GM12878 (cell line): ENCODE measurements at places on chromosomes 12 and 14. TPM values are rescaled to one million over a fixed set of nuclear protein-coding genes. Genes with fewer than 3 reads are reported as not detected.
A peak's percentile ranks its signal among the peaks of the same experiment; 100 is the strongest.

GRCh38 chr14:103015426-103015825 is 41.9 kb downstream of the CDC42BPB start:
- H3K4me1 ChIP-seq = peaks cover 6% of the 10 kb centered on the region
- no peaks in the 10 kb centered on the region for H3K27me3 ChIP-seq
- H3K4me3 ChIP-seq = no peak overlapping the region
- no peak for DNase-seq
- no peaks in the 10 kb centered on the region; the same call in none of the 2 replicates for H3K36me3 ChIP-seq
- H3K27ac ChIP-seq = no peak overlapping the region

- H3K4me1 ChIP-seq = no peaks in the 10 kb centered on the region
- no peak overlapping the region for H3K27ac ChIP-seq
- 0 out of 2 replicates have a peak, but pooled peaks cover 5% of the 10 kb centered on the region for H3K27me3 ChIP-seq
- no peak for DNase-seq
Measured at GRCh38 chr14:96090441-96091148, 51.4 kb downstream of the C14orf132 start.

DNA sequence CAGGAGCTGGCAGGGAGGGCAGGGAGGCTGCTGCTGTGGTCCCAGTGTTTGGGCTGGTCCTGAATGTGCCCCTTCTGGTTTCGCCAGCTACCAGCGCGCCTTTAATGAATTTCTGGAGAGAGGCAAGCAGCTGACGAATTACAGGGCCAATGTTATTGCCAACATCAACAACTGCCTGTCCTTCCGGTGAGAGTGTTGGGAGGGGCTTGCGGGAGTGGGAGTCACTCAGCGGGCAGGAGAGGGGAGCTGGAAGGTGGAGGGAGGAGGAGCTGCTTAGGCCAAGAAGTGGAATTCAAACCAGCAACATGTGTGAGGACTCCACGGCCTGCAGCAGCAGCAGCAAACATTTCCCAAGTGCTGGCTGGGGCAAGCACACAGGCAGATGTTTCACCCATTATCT is 7.7 kb downstream of the TNFAIP2 start:
- no peak overlapping the region for H3K4me3 ChIP-seq
- no peaks in the 10 kb centered on the region for H3K4me1 ChIP-seq
- H3K36me3 ChIP-seq = peaks cover 9% of the 10 kb centered on the region; the same call in 1 of the 2 replicates
- DNase-seq = no peak
- no peak overlapping the region for H3K27ac ChIP-seq

DNA sequence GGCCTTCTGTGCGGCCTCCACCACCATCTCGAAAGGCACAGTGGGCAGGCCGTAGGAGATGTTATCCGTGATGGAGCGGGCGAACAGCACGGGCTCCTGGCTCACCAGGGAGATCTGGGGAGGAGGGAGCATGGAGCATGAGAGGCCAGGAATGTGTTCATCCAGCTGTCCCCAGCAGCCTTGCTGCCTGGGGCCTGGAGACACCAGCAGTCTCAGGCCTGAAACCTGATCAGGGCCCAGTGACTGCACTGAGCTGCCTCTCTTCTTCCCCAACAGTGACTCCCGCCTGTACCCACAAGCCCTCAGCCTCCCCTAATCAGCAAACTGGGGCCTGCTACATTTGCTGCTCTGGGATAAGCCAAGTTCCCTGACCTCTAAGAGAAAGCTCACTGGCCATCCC is 30.9 kb downstream of the ABCB9 start:
- H3K27me3 ChIP-seq = no peaks in the 10 kb centered on the region
- H3K27ac ChIP-seq = peak overlapping the region; percentile 71
- no peak for DNase-seq
- H3K4me1 ChIP-seq = peaks cover 44% of the 10 kb centered on the region
- H3K4me3 ChIP-seq = no peak overlapping the region

DNA sequence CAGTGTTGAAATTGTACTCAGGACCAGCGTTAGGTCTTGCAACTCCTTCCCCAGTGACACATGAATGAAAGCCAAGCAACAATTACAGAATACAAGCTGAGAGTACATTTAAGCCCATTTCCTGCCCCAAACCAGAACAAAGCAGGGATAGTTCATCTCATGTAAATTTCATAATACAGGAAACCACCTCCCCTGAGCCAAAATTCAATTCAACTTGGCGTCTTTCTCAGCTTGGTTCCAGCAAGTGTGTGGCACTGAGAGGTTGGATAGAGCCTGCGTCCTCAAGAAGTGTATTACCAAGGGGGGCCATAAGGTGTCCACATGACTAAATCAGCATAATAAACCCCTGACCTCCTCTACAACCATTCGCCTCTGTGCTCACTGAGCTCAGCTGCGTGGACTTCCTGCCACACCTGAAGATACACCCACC is 278.9 kb upstream of the CRY1 start:
- no peak overlapping the region for H3K27ac ChIP-seq
- H3K36me3 ChIP-seq = no peaks in the 10 kb centered on the region
- H3K4me3 ChIP-seq = no peak overlapping the region
- no peak for DNase-seq
- no peaks in the 10 kb centered on the region for H3K27me3 ChIP-seq
- 0 out of 2 replicates have a peak, but pooled peaks cover 3% of the 10 kb centered on the region for H3K4me1 ChIP-seq

GRCh38 chr12:2691345-2692071 is 103.3 kb upstream of the FKBP4 start:
- peaks cover 7% of the 10 kb centered on the region for H3K4me1 ChIP-seq
- no peak overlapping the region for H3K27ac ChIP-seq
- H3K36me3 ChIP-seq = no peaks in the 10 kb centered on the region
- peak overlapping the region; percentile 67 for H3K4me3 ChIP-seq
- peak; percentile 15 for DNase-seq
- H3K27me3 ChIP-seq = peaks cover 3% of the 10 kb centered on the region

- no peak overlapping the region for H3K27ac ChIP-seq
- DNase-seq = no peak
- H3K36me3 ChIP-seq = peaks cover 20% of the 10 kb centered on the region
- H3K4me3 ChIP-seq = no peak overlapping the region
Measured at GRCh38 chr12:124416516-124417395, 121.9 kb downstream of the RFLNA start.

- H3K36me3 ChIP-seq = peaks cover 43% of the 10 kb centered on the region
- DNase-seq = no peak
- no peak overlapping the region for H3K4me3 ChIP-seq
- H3K27me3 ChIP-seq = no peaks in the 10 kb centered on the region
Measured at GRCh38 chr12:132726386-132726785, 15.7 kb downstream of the PGAM5 start.

GRCh38 chr12:20629414-20630156 is 65.5 kb upstream of the SLCO1C1 start:
- H3K4me3 ChIP-seq = no peak overlapping the region
- H3K27me3 ChIP-seq = no peaks in the 10 kb centered on the region
- DNase-seq = no peak
- no peaks in the 10 kb centered on the region for H3K4me1 ChIP-seq

DNA sequence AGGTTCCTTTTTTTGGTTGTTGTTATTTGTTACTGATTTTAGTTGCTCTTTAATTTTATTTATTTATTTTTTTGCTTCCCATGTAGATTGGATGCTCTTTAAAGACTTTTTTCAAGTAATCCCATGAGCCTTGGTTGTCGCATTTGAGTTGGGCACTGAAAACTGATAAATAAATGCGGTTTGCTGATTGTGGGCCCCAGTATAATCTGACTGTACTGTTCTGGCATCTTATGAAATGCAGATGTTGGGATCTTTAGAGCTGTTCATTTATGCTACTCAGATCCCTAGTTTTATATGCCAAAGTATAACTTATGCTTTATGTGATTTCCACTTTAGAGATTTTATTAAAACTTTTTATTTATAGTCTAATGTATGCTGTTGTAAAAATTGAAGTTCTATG is 33.3 kb downstream of the WNK1 start:
- H3K4me1 ChIP-seq = peaks cover 24% of the 10 kb centered on the region
- no peak for DNase-seq
- H3K4me3 ChIP-seq = no peak overlapping the region
- no peak overlapping the region for H3K27ac ChIP-seq
- no peaks in the 10 kb centered on the region for H3K27me3 ChIP-seq
- no peaks in the 10 kb centered on the region; the same call in 1 of the 2 replicates for H3K36me3 ChIP-seq

GRCh38 chr14:103058164-103059055 is 1.1 kb upstream of the CDC42BPB start:
- H3K27ac ChIP-seq = no peak overlapping the region
- no peaks in the 10 kb centered on the region; the same call in 1 of the 2 replicates for H3K4me1 ChIP-seq
- no peak for DNase-seq

GRCh38 chr12:112419297-112420133 is 768 bp downstream of the PTPN11 start:
- peak overlapping the region; percentile 89 for H3K27ac ChIP-seq
- no peaks in the 10 kb centered on the region for H3K36me3 ChIP-seq

GRCh38 chr14:98909251-98909944 is 362.6 kb downstream of the BCL11B start:
- no peaks in the 10 kb centered on the region for H3K4me1 ChIP-seq
- DNase-seq = no peak
- H3K4me3 ChIP-seq = no peak overlapping the region

- H3K36me3 ChIP-seq = peaks cover 18% of the 10 kb centered on the region; the same call in 1 of the 2 replicates
- H3K4me1 ChIP-seq = no peaks in the 10 kb centered on the region
- DNase-seq = no peak
- no peak overlapping the region for H3K27ac ChIP-seq
- no peaks in the 10 kb centered on the region for H3K27me3 ChIP-seq
Measured at GRCh38 chr14:30725763-30726162, 103.6 kb downstream of the SCFD1 start.

GRCh38 chr12:122190842-122191668 is 8.1 kb downstream of the LRRC43 start:
- H3K27me3 ChIP-seq = no peaks in the 10 kb centered on the region
- H3K27ac ChIP-seq = no peak overlapping the region
- H3K36me3 ChIP-seq = no peaks in the 10 kb centered on the region
- no peaks in the 10 kb centered on the region for H3K4me1 ChIP-seq

DNA sequence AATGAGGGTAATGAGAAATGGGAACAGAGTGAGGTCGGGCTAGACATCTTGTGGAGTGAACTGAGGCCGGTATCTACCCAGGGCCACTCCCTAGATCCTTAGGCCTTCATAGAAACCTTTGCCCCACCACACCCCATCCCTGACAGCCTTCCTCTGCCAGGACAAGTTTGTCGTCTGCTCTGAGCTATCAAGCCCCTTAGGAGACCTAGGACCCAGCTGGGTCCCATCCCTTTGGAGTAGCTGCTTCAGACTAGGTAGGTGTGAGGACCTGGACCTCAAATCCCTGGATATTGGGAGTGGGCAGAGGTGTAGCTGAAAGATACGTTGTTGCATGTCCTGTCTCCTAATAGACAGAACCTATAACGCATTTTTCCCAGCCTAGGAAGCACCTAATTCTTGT is at the start of gene TMEM253:
Gene TMEM253, plus strand, starts transcription at position 136 of the 400 bp plus-strand sequence. CDS start 278 bp downstream, outside the sequence.
- H3K36me3 ChIP-seq = no peaks in the 10 kb centered on the region
- no peak within 1 kb of the TSS for H3K4me3 ChIP-seq
- peaks cover 2% of the 10 kb centered on the region; the same call in 1 of the 2 replicates for H3K27me3 ChIP-seq
- DNase-seq = no peak
- peaks cover 7% of the 10 kb centered on the region for H3K4me1 ChIP-seq

DNA sequence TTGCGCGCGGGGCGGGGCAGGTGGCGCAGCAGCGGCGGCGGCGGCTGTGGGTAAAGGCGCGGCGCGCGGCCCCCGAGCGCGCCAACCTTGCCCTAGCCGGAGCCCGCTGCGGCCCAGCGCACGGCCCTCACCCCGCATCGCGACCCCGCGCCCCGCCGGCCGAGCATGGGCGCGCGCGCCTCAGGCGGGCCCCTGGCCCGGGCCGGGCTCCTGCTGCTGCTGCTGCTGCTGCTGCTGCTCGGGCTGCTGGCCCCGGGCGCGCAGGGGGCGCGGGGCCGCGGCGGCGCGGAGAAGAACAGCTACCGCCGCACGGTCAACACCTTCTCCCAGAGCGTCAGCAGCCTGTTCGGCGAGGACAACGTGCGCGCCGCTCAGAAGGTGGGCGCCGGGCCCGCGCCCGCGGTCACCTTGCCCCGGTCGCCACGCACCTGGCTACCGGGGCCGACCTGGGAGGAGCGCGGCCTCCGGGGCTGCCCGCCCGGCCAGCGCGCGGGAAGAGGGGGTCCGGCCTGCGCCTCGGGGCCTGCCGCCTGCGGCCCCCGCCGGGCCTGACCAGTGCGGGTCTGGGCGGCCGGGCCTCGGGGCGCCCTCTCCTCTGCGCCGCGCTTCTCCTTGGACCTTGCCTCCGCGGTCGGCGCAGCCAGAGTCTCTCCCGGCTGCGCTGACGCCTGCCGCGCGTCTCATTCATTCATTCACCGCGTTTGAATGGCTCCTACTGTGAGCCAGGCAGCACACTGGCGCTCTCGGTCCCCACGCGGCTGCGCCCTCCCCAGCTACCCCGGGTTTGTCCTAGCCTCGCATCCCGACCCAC is at the start of gene BRI3BP:
Gene BRI3BP, plus strand, starts transcription at position 20 of the 811 bp plus-strand sequence. Its CDS starts 146 bp downstream, at position 166.
- no peak for DNase-seq
- no peaks in the 10 kb centered on the region for H3K36me3 ChIP-seq
- peaks cover 14% of the 10 kb centered on the region for H3K4me1 ChIP-seq
- H3K27ac ChIP-seq = peak within 1 kb of the TSS; percentile 92
- H3K27me3 ChIP-seq = no peaks in the 10 kb centered on the region

GRCh38 chr12:51270067-51270950 is at the start of gene SMAGP:
Gene SMAGP (minus strand): TSS chr12:51270415. CDS start chr12:51269278, 1,137 bp downstream.
- no peak for DNase-seq
- H3K4me3 ChIP-seq = peak within 1 kb of the TSS; percentile 65
- H3K27ac ChIP-seq = no peak within 1 kb of the TSS
- H3K4me1 ChIP-seq = peaks cover 6% of the 10 kb centered on the region
- no peaks in the 10 kb centered on the region for H3K36me3 ChIP-seq

GRCh38 chr14:92728759-92729364 is 19.6 kb downstream of the LGMN start:
- DNase-seq = no peak
- peaks cover 3% of the 10 kb centered on the region; the same call in 1 of the 2 replicates for H3K36me3 ChIP-seq
- H3K4me3 ChIP-seq = no peak overlapping the region
- no peak overlapping the region for H3K27ac ChIP-seq
- peaks cover 17% of the 10 kb centered on the region for H3K4me1 ChIP-seq
- no peaks in the 10 kb centered on the region for H3K27me3 ChIP-seq

Gene AQP6
- not detected in 2 replicates for total RNA-seq

Gene HHIPL1
- total RNA-seq = not detected in 2 replicates

Gene TPH2
- total RNA-seq = not detected in 2 replicates

Gene FAM186B
- 0.48 and 0.69 TPM in 2 replicates for total RNA-seq

Gene EPYC
- not detected in 2 replicates for total RNA-seq

Gene CDKL1
- 10.6 and 11.9 TPM in 2 replicates for total RNA-seq

Gene SFSWAP
- total RNA-seq = 44.1 and 48.6 TPM in 2 replicates

Gene STRN3
- total RNA-seq = 17.0 and 17.4 TPM in 2 replicates

Gene PDZRN4
- not detected in 2 replicates for total RNA-seq

Gene TOMM20L
- total RNA-seq = not detected in 2 replicates

Gene MGST1
- total RNA-seq = 67.0 and 71.3 TPM in 2 replicates

Gene KRT75
- total RNA-seq = not detected in 2 replicates

Gene ADAM21
- 0.15 TPM in 1 of 2 replicates, not detected in the other for total RNA-seq

Gene GPR84
- total RNA-seq = 3.7 and 4.0 TPM in 2 replicates

Gene COCH
- total RNA-seq = 5.5 and 6.8 TPM in 2 replicates

Gene NOXRED1
- total RNA-seq = 0.21 and 0.45 TPM in 2 replicates

Gene TSPAN8
- 0.27 and 0.49 TPM in 2 replicates for total RNA-seq

Gene HOXC9
- not detected in 2 replicates for total RNA-seq

Gene P2RX7
- total RNA-seq = 1.5 and 2.2 TPM in 2 replicates

Gene KRT8
- 5.6 and 5.7 TPM in 2 replicates for total RNA-seq

Gene PTPRO
- total RNA-seq = 2.4 and 4.3 TPM in 2 replicates

Gene TAS2R20
- total RNA-seq = 1.2 and 1.9 TPM in 2 replicates

Gene REP15
- total RNA-seq = not detected in 2 replicates
